ENCODE measurements at places on chromosomes 7 and 10.

DNA sequence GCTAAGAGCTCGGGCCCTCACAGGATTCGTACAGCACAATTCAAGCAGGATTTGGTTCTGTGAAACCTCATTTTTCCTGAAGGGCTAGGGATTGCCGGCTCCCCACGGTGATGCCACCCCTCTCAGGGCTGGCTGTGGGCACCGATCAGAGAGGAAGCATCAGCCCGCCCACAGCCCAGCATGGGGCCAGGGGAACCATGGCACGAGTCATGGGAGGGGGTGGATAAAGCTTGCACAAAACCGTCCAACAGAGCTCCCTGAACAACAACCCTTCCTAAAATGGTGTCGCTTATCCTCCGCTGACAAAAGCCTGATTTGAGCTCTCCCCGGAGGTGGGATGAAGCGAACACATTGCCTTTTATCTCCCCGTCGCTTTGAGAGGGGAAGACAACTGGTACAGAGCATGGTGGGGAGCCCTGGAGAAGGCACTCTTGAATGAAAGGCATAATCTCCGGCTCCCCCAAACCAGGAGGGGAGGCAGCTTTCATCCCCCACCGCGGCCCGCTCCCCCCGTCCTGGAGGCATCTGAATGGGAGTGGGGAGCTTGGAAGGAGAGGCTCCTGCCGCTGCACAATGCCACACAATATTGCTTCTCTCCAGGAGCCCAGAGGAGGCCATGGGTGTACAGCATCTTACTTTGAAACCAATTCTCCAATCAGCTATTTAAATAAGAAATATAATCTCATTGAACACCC, 144.0 kb downstream of the RPS24 start:
- no peak for DNase-seq

DNA sequence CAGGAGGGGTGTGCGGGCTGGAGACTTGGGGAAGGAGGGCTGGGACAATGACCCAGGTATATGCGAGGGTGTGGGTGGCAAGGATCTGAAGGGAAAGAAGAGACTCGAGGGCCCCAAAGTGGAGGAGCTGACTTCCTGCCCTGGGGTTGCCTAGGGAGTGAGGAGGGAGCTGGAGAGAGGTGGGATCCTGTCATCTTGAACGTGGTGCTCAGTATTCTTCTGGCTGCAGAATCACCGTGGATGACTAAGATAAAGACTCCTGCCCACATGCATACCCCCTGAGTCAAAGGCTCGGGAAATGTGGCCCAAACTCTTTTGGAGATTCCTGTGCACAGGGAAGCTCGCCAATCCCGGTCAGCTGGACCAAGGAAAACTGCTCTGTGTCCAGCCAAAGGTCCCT, 31.2 kb downstream of the COL17A1 start:
- no peak for DNase-seq

DNA sequence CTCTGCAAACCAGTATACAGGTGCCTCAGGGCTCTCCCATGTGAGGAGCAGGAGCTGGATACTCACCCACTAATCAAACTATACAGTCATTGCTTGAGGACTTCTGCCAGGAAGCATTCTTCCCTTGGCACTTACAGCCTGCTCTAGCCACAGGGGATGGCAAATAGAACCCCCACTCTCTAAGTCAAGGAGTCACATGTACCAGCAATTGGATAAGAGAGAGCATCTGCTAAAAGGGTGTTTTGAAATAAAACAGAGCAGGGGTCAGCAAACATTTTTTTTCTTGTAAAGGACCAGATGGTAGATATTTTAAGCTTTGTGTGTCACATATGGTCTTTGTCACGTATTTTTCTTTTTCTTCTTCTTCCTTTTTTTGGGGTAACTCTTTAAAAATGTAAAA, 865.2 kb upstream of the GHITM start:
- no peak for DNase-seq

DNA sequence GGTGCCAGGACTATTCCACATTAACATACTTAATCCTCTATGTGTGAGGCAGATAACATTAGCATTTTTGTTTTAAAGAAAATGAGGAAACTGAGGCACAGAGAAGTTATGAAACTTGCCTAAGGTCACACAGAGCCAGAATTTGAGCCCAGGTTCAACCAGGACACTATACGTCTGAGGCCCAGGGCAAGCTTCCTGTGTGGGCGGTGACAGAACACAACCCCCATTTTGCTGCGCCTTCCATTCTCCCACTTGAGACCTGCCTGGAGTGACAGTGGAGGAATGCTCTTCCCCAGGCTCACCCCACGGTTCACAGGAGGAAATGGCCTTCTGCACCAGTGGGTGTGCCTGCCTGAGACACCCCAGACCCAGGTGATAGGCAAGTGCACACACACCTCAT, 164.1 kb downstream of the SH3PXD2A start:
- DNase-seq = no peak

DNA sequence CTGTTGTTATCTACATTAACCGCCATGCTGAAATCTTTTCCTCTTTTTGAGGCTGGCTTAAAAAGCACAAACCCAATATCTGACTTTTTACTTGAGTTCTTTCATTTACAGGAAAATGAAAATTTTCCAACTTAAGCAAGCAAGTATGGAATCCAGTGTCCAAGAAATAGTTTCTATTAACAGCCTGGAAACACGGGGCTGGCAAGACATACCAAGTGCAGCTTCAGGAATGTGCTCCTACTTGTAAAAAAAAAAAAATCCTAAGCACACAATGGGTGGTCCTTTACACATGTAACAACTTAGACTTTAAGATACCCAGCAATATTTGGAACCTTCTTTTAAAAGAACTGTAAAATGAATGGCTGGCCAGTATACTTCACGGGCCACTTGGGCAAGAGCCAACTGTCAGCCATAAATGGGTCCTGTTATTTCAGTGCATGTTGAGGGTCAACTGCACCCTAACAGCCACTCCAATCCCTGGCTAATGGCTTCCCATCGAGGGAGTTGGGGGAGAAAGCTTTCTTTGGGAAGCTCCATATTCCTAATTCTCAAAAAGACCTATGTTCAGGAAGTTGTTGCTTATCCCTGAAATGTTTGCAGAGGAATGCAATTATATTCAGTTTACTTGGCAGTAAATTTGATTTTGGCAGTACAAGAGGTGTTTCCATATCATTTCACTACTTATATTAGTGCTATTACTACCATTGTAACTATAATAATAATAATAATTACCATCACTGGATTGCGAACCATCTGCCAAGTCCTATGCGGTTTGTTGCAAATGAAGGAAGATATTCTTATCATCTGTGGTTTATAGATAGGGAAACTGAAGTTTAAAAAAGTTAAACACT, 236.4 kb upstream of the TMEM72 start:
- no peak for DNase-seq

DNA sequence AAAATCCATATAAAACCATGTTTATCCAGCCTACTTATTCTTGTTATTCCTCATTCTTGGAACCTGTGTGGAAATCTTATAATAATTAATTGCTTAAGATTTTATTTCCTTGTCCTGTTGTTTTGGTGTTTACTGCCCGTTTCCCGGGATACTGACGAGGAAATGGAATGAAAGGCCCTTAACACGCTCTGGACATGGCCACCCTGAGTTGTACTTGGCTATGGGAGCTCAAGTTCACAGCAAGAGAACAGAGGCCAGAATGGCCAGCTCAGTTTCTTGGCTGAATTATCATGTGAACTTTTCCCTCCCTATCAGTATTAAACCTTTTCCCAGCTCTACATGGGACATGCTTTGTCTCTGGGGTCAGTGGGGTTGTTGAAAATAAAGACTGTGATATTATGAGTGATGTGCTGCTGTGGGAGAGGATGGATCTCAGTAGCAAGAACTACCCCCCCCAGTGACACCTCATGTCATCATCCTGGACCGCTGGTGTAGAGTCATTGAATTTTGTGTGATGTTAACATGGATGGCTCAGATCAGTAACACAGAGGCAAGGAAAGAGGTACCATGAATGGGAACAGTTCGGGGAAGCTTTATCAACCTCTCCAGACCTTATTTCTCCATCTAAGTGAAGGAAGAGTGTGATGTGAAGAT, 87.0 kb upstream of the IGFBP3 start:
- DNase-seq = no peak

- peak; percentile 51 for DNase-seq
Measured at GRCh38 chr10:124349231-124349995, 69.3 kb downstream of the OAT start.

DNA sequence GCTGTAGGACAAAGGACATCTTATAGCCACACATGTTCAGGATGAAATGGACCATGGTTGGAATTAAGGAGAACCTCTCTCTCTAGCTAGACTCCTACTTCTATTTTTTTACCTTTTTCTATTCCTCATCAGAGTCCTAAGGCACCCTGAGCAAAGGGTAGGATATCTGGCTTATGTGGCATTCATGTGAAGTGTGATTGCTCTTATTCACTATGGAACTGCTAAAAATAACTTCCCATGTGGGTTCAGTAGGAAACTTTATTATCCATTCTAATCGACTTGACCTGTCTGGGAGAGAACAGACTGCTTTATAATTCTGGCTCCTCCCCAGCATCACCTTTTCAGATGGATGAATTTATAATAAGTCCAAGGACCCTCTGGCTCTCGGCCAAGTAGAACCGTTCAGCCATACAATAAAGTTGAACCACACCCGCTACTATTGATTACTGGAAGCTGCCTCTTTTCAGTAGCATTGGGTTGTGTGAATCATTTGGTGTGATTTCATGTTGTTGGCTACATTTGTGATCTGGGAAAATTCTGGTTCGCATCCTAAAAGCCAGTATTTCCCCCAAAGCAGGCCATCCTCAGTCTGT, 117.5 kb downstream of the NRF1 start:
- no peak for DNase-seq

GRCh38 chr7:74554178-74554577, 100.5 kb downstream of the GTF2IRD1 start:
- no peak for DNase-seq

DNA sequence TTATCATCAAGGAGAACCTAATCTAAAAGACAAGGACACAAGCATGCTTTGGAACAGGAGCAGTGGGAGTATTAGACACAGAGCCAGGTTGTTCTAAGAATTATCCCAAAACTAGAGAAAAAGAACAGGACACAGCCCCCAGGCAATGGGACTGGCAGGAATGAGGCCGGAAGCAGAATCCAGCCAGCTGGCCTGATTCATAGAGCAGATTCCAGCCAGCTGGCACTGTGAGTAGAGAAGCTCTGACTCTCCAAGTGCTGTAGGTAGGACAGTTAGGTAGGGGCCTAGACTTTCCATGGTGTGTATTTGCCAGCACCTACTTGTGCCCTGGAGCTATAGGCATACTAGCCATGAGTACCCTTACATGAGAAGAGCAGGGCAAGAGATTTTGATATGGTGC, 13.3 kb upstream of the RAB18 start:
- no peak for DNase-seq

GRCh38 chr7:2399848-2400587, 3.4 kb upstream of the CHST12 start:
- DNase-seq = peak; percentile 76

DNA sequence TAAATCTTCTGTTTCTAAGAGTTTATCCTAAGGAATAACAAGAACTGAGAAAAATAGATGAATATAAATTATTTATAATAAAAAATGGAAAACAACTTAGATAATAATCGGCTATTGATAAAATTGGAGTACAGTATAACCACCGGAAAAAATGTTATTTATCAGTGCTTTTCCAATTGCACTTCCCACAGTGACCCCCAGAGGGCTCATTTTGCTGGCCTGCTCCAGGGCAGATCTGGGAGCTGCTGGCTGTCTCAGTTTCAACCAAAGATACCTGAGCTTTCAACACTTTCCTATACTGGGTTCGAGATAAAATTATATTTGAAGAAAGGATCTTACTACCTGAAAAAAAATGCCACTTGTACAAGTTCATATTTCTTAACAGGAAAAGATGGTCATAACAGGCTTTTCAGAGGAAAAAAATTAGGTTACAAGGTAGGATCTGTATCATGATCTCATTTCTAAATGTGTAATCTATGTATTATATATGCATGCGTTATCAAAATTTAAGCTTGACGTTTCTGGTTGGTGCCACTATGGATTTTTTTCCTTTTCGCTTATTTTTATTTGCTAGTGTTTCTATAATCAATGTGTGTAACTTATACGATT, 165.7 kb downstream of the NPSR1 start:
- no peak for DNase-seq

DNA sequence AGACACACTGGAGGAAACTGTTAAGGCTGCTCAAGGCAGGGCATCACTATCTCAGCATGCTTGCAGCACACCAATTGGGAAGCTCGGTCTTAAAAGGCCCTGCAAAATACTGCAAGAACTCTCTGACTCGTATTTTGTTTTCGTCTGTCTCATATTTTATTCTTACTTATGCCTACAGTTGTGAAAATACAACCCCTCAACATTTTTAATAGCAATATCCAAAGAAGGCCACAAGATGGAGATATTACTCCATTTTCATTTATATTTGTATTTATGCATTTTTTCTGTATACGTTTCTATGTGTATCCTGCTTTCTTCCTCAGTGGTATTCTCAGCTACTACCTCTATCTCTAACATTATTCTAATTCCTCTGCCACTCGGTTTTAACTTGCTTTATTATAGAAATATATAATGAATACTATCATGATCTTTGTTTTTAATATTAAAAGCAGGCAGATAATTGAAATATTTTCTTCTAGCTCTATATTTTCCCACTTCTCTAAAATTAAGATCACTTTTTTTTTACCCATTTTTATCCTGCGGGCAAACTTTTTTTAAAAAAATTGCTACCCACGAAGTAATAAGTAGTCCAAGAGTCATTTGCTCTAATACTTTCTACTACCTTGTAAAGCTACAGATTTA, 10.0 kb downstream of the DNAJC1 start:
- no peak for DNase-seq

DNA sequence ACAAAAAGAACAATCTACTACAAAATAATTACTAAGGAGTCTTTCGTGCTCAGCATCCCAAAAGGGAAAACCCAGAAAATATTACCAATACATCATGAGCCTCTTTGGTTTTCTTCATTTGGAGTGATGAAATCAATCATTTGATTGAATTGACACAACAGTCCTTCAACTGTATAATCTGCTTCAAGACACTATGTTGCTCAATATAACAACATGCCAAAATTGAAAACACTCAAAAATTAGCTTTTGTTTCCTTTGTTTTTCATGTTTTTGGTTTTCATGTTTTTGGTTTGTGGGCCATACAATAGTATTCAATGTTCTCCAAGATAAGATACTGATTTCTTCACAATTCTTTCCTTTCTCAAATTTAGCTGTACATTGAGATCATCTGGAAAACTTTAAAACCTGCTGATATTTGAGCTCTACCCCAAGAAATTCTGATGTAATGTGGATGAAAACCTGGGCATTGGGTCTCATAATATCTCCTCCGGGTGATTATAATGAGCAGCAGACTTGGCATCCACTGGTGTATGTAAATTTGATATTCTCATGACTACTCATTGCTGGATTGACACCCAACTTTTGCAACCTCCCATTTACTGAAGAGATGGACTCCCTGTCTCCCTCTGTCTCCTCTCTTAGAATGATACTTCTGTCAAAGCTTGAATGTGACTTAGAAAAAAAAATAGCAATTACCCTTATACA, 4.6 kb downstream of the SOSTDC1 start:
- no peak for DNase-seq

All from left forelimb (tissue), 1 donor.